ENCODE measurements at places on chromosomes 13 and 19.

GRCh38 chr13:79692846-79693245, 211.9 kb downstream of the NDFIP2 start:
- no peak for DNase-seq

DNA sequence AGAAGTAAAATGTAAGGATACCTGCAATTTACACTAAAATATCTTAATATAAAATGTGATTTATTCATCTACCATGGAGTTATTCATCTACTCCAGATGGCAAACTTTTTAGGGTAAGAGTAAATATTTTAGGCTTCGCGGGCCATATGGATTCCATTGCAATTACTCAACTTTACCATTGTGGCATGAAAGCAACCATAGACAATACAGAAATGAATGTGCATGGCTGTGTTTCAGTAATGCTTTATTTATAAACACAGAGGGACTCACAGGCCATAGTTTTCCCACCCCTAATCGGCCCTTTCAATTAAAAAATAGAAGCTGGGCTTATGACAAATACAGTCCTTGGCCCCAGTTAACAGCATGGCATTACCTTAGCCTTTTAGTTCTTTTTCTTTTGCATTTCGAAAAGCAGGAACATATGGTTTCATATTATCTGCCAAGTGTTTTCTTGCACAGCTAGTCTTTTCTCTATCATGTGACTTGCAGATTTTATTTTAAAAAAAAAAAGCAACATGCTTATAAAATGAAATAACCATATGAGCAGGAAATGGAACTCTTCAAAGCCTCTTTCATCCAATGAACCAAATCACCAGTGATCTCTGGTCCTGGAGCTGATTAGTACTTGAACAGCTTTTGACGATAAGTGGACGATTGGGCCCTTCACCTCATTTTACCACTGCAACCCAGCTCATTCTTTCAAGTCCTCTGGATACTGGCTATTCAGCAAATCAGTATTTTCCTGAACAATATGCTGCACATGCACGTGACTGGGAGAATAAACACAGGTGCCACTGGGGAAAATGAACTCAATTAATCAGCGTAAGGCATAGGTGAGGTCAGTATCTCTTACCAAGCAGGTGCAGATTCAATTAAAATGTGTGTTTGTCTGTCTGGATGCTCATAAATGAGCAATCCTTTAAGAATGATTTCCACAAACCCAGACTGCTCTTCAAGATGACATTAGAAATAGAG, 63.9 kb downstream of the LHFPL6 start:
- DNase-seq = no peak

- DNase-seq = no peak
Measured at GRCh38 chr19:55638864-55639359, 1.9 kb upstream of the ZNF580 start.

GRCh38 chr19:10317857-10318462, 2.1 kb upstream of the FDX2 start:
- DNase-seq = no peak

GRCh38 chr19:47124937-47125668, 5.5 kb upstream of the SAE1 start:
- no peak for DNase-seq

- DNase-seq = no peak
Measured at GRCh38 chr13:32453981-32454380, 26.1 kb upstream of the N4BP2L1 start.

DNA sequence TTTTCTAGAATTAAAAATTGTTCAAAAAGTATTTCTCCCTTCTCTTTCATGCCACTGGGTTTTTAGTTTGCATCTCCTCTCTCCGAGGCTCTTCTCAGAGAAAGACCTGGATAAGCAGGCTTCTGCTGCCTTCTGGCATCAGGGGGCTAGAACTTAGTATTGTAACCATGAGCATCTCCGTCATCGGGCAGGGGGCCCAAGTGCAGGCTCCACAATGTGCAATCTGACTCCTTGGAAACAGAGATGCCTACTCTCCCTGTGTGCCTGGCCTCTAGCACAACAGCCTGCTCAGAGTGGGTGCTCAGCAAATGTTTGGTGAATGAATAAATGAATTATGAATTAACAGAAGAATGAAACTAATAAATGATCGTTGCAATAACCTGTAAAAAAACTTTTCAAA, 45.6 kb upstream of the MTIF3 start:
- no peak for DNase-seq

- DNase-seq = no peak
Measured at GRCh38 chr19:53872762-53873161, 5.1 kb downstream of the MYADM start.

DNA sequence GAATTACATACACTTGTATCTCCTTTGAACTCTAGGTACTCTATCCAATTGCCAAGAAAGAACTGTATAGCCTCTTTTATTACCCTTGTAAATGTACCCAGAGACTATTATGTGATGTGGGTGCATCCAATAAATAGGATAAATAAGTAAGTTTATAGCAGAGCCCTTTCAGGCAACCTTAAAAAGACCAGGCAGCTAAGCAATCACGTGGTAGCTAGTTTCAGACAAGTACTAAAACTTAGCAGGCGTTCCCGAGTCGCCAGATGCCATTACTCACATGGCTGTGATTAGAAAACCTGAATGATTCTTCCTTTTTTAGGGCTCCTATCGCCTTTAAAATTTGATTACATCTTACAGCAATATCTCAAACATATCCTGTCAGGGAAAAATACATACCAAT, 1303.0 kb downstream of the EFNB2 start:
- no peak for DNase-seq

DNA sequence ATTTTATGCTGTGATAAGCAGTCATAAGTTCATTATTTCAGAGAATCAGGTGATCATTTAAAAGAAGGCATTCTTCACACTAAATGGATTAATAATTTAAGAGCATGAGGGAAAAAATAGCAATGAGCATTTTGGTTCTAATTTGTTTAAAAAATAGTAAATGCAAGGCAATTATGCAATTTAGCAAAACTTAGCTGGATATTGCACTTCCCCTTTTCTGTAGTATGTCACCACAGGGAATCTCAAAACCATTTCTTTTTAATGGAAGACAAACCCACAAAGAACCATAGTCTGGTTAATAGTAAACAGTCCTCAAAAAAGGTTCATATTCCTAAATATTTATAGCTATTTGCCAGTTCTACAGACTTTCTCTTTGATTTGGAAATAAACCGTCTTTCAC, 30.2 kb downstream of the COG6 start:
- no peak for DNase-seq

Measured in stimulated activated CD8-positive, alpha-beta memory T cell treated with anti-CD3 and anti-CD28 coated beads, Interleukin-2, amount 100 ng/mL, for 48 hours (primary cell).